ENCODE measurements at places on chromosomes 12 and 14. TPM values are rescaled to one million over a fixed set of nuclear protein-coding genes. Genes with fewer than 3 reads are reported as not detected.

The HEATR5A gene
- polyA plus RNA-seq: 12.7 TPM

The ARMH4 gene
- polyA plus RNA-seq: 0.56 TPM

The KSR2 gene
- 0.01 TPM for polyA plus RNA-seq

The SLC17A8 gene
- not detected for polyA plus RNA-seq

The ANKS1B gene
- not detected for polyA plus RNA-seq

The AICDA gene
- polyA plus RNA-seq: not detected

The GNB3 gene
- 0.80 TPM for polyA plus RNA-seq

The DPY19L2 gene
- 2.6 TPM for polyA plus RNA-seq

The EFS gene
- polyA plus RNA-seq: 1.4 TPM

The POU6F1 gene
- 0.45 TPM for polyA plus RNA-seq

The KRT8 gene
- polyA plus RNA-seq: 286 TPM

The BMP4 gene
- polyA plus RNA-seq: 6.5 TPM

The IGF1 gene
- not detected for polyA plus RNA-seq

The IGFBP6 gene
- polyA plus RNA-seq: 30.1 TPM

The KLRK1 gene
- not detected for polyA plus RNA-seq

The NKX2-8 gene
- polyA plus RNA-seq: 0.32 TPM

The GPR137C gene
- 0.03 TPM for polyA plus RNA-seq

The DPPA3 gene
- not detected for polyA plus RNA-seq
